HFFc6 (cell line): ENCODE measurements at places on chromosomes 3 and 15. TPM values are rescaled to one million over a fixed set of nuclear protein-coding genes. Genes with fewer than 3 reads are reported as not detected.

The SLC9C1 gene
- total RNA-seq: not detected in 3 replicates

The FEZF2 gene
- total RNA-seq: not detected in 3 replicates

The ZNF860 gene
- total RNA-seq: 0.08 to 0.37 TPM (median 0.14 TPM) in 3 replicates

The SUSD5 gene
- 0.25 to 0.74 TPM (median 0.42 TPM) in 3 replicates for total RNA-seq

The CHRFAM7A gene
- total RNA-seq: not detected in 2 replicates

The SLC15A2 gene
- total RNA-seq: 0.08 to 0.48 TPM (median 0.14 TPM) in 3 replicates

The CDV3 gene
- total RNA-seq: 156 to 185 TPM (median 173 TPM) in 3 replicates

The CP gene
- not detected in 3 replicates for total RNA-seq

The GOLGA8J gene
- not detected in 3 replicates for total RNA-seq

The PSMA4 gene
- total RNA-seq: 181 to 213 TPM (median 211 TPM) in 3 replicates

The NDN gene
- not detected in 3 replicates for total RNA-seq

- no peaks in the 10 kb centered on the region; the same call in 1 of the 2 replicates for H3K27me3 ChIP-seq
- H3K36me3 ChIP-seq: no peaks in the 10 kb centered on the region; the same call in 1 of the 2 replicates
- H3K4me1 ChIP-seq: no peaks in the 10 kb centered on the region
- no peak overlapping the region; the same call in 1 of the 2 replicates for H3K27ac ChIP-seq
- peak; percentile 4 for DNase-seq
- no peak overlapping the region for H3K4me3 ChIP-seq
Observed at GRCh38 chr15:61660579-61660978, 399.7 kb downstream of the VPS13C start.

- H3K27me3 ChIP-seq: no peaks in the 10 kb centered on the region; the same call in 1 of the 2 replicates
- DNase-seq: no peak
- H3K36me3 ChIP-seq: no peaks in the 10 kb centered on the region
Observed at GRCh38 chr3:116186049-116186448, 259.2 kb downstream of the LSAMP start.

- H3K4me1 ChIP-seq: peaks cover 8% of the 10 kb centered on the region; the same call in 1 of the 2 replicates
- no peaks in the 10 kb centered on the region for H3K27me3 ChIP-seq
- H3K36me3 ChIP-seq: peaks cover 43% of the 10 kb centered on the region
Observed at GRCh38 chr3:183044547-183045229, 54.6 kb downstream of the MCCC1 start.

- no peak overlapping the region for H3K4me3 ChIP-seq
- H3K4me1 ChIP-seq: peaks cover 8% of the 10 kb centered on the region
- H3K27ac ChIP-seq: no peak overlapping the region
- H3K36me3 ChIP-seq: no peaks in the 10 kb centered on the region
- DNase-seq: no peak
Observed at GRCh38 chr15:90838139-90838538, 30.2 kb upstream of the FURIN start.

GRCh38 chr3:3037156-3037555 lies 73.0 kb downstream of the IL5RA start:
- H3K27ac ChIP-seq: no peak overlapping the region
- H3K36me3 ChIP-seq: no peaks in the 10 kb centered on the region
- H3K4me1 ChIP-seq: no peaks in the 10 kb centered on the region
- no peak for DNase-seq
- no peaks in the 10 kb centered on the region for H3K27me3 ChIP-seq

- DNase-seq: no peak
- no peak overlapping the region for H3K27ac ChIP-seq
- 0 out of 2 replicates have a peak, but pooled peaks cover 5% of the 10 kb centered on the region for H3K4me1 ChIP-seq
- H3K27me3 ChIP-seq: peaks cover 3% of the 10 kb centered on the region
- H3K4me3 ChIP-seq: no peak overlapping the region
Observed at GRCh38 chr15:25478313-25478712, 39.5 kb upstream of the UBE3A start.

DNA sequence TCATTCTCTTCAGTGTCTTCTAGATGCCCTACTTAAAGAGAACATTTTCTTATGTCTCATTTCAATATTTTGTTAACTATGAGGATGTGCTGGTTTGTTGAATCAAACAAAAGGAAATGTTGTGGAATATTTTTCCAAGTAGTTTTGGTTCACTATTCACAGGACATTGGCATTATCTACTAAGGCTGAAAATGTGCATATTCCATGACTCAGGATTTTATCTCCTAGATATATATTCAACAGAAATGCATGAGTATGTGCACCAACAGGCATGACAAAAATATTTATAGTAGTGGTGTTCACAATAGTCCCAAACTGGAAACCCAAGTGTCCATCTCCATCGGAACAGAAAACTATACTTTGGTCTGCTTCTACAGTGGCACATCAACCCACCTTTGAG lies 16.7 kb upstream of the NR1I2 start:
- peaks cover 8% of the 10 kb centered on the region for H3K36me3 ChIP-seq
- peaks cover 19% of the 10 kb centered on the region for H3K27me3 ChIP-seq
- no peaks in the 10 kb centered on the region for H3K4me1 ChIP-seq
- H3K27ac ChIP-seq: no peak overlapping the region
- H3K4me3 ChIP-seq: no peak overlapping the region

GRCh38 chr3:121957674-121958415 lies 63.6 kb downstream of the SLC15A2 start:
- H3K36me3 ChIP-seq: no peaks in the 10 kb centered on the region
- DNase-seq: no peak
- no peaks in the 10 kb centered on the region for H3K4me1 ChIP-seq
- no peak overlapping the region for H3K4me3 ChIP-seq
- H3K27me3 ChIP-seq: peaks cover 2% of the 10 kb centered on the region

- peak within 1 kb of the TSS; percentile 92 for H3K27ac ChIP-seq
- no peaks in the 10 kb centered on the region for H3K36me3 ChIP-seq
- peak within 1 kb of the TSS; percentile 95 for H3K4me3 ChIP-seq
- no peaks in the 10 kb centered on the region; the same call in 1 of the 2 replicates for H3K27me3 ChIP-seq
- peak; percentile 30 for DNase-seq
Observed at GRCh38 chr3:129606636-129607390, at the start of gene PLXND1. Gene PLXND1 (minus strand): TSS chr3:129606676. CDS start chr3:129606639, 37 bp downstream.

DNA sequence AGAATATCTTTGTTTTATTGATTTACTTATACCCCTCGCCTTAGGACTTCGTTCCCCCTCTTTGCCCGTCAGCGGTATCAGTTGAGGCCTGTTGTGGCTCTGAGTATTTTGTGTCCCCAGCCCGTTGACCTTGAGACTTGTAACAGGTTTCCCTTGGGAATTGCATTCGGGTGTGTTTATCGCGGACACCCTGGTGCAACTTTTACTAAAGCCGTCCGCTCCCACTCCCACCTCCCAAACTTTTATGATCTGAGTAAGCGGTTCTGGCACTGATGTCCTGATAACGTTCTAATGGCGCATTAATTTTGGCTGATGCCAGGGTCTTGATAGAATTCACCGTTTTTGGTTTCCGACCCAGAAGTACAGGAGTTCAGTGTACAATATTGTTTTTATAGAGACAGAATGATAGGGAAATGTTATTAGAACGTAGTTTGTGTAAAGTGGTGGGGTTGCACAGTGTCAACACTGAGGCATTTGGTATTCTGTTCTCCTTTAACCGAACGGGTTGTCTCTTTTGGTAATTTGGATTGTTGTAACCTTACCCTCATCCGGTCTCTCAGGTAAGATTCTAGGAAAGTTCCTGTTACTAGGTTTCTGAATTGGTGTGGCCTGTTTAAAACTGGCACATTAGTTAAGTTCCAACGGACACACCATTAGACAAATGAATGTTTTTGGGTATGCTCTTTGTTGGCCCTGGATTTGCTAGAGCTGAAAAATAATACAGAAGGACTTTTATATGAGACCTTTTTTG lies 47.8 kb downstream of the OIP5 start:
- peak overlapping the region; percentile 98 for H3K4me3 ChIP-seq
- H3K27ac ChIP-seq: peak overlapping the region; percentile 91
- peaks cover 43% of the 10 kb centered on the region for H3K36me3 ChIP-seq

- no peaks in the 10 kb centered on the region for H3K36me3 ChIP-seq
- no peak overlapping the region for H3K4me3 ChIP-seq
- H3K4me1 ChIP-seq: no peaks in the 10 kb centered on the region
- H3K27me3 ChIP-seq: peaks cover 26% of the 10 kb centered on the region
Observed at GRCh38 chr3:72060447-72061034, 275.6 kb upstream of the PROK2 start.

DNA sequence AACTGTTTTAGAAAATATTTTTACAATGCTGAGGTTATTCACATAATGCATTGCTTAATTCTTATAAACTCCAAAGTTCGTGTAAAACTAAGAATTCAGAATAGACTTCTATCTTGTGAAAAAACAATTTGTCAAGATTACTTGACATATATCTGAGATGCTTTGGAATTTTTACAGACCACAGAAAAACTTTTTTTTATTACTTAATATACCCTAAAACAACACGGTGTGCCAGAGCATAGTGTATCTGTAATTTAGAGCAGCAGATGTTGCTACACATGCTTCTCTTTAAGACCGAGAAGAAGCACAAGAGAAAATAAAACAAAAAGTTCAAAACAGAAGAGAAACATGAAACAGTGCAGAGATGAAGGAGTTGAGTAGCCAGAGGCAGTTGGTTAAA lies 26.4 kb downstream of the ASB7 start:
- H3K4me1 ChIP-seq: peaks cover 21% of the 10 kb centered on the region
- peak overlapping the region; percentile 25; the same call in 1 of the 2 replicates for H3K4me3 ChIP-seq
- peak overlapping the region; percentile 20; the same call in 1 of the 2 replicates for H3K27ac ChIP-seq
- H3K27me3 ChIP-seq: no peaks in the 10 kb centered on the region

- H3K4me1 ChIP-seq: peaks cover 10% of the 10 kb centered on the region
- no peaks in the 10 kb centered on the region for H3K36me3 ChIP-seq
- H3K27me3 ChIP-seq: peaks cover 26% of the 10 kb centered on the region
- H3K27ac ChIP-seq: no peak overlapping the region
- no peak overlapping the region for H3K4me3 ChIP-seq
Observed at GRCh38 chr3:38545550-38545949, 49.4 kb downstream of the EXOG start.

DNA sequence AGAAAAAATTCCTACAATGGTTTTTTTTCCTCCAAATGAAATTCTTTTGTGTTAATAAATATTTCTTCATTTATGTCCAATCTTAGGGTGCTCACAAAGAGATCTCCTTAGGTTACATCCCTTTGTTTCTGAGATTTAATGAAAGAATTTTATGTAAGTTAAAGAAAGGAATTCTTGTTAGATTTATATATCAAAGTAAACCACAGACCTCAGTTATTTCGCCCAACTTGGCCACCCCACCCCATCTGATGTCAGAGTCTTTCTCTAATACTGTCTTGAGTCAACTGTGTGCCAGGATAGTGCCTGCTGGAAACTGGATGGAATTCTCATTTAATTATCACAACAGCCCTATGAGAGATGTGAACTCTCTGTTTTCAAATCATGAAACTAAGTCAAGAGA lies 259.9 kb downstream of the OPA1 start:
- no peak overlapping the region for H3K4me3 ChIP-seq
- H3K27ac ChIP-seq: no peak overlapping the region
- H3K36me3 ChIP-seq: no peaks in the 10 kb centered on the region
- DNase-seq: no peak
- peaks cover 6% of the 10 kb centered on the region for H3K27me3 ChIP-seq

GRCh38 chr15:27538325-27538724 lies 560.8 kb downstream of the OCA2 start:
- no peaks in the 10 kb centered on the region for H3K4me1 ChIP-seq
- H3K27ac ChIP-seq: no peak overlapping the region
- H3K36me3 ChIP-seq: peaks cover 7% of the 10 kb centered on the region
- H3K27me3 ChIP-seq: peaks cover 2% of the 10 kb centered on the region; the same call in 1 of the 2 replicates
- no peak overlapping the region for H3K4me3 ChIP-seq
- DNase-seq: no peak

DNA sequence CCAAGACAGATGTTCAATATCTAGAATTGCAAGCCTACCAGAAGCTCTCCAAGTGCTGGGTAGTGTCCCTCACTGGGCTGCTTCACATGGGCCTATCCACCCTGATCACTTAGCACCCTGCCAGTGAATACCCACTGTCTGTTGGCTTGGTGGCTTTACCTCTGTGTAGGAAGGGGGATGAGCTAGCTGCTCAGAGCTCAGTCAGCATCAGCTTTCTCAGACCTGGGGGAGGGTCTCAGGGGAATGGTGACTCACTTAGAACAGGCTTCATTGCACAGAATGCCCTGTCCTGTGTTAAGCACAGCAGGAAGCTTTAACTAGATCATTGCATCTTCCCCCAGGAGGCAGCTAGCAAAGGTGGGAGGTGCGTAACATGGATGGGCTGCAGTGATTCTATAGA lies 209.8 kb downstream of the PDCD6IP start:
- H3K27ac ChIP-seq: peak overlapping the region; percentile 15; the same call in 1 of the 2 replicates
- no peak overlapping the region for H3K4me3 ChIP-seq
- no peak for DNase-seq
- H3K4me1 ChIP-seq: peaks cover 99% of the 10 kb centered on the region
- no peaks in the 10 kb centered on the region for H3K36me3 ChIP-seq
